ENCODE measurements at places on chromosomes 7 and 10. TPM values are rescaled to one million over a fixed set of nuclear protein-coding genes. Genes with fewer than 3 reads are reported as not detected.

The PSD gene
- total RNA-seq, result 9.7 TPM

The IFIT1B gene
- total RNA-seq, result not detected

The CALHM3 gene
- total RNA-seq, result 0.49 TPM

DNA sequence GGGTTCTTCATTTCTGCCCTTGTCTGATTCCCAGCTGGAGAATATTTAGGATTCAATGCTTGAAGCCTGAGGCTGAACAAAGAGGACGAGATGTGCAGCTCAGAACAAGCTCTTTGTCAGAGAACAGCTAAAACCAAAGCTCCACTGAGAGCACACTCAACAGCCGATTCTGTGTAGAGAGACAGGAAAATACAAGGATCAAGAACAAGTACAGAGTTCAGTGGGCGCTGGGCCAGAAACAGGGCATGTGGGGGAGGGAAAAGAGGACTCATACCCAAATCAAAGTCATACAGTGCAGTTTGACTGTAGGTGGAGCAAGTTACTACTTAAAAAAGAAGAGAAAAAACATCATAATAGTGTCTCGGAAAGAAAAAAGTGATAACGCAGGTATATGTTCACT lies at the start of gene AGMO:
Gene AGMO, minus strand, starts transcription at position 181 of the 400 bp plus-strand sequence.
- no peaks in the 10 kb centered on the region for H3K4me1 ChIP-seq
- H3K4me3 ChIP-seq, result no peak within 1 kb of the TSS
- no peaks in the 10 kb centered on the region for H3K36me3 ChIP-seq
- no peaks in the 10 kb centered on the region for H3K27me3 ChIP-seq
- no peak for DNase-seq

- H3K4me3 ChIP-seq, result no peak overlapping the region
- no peaks in the 10 kb centered on the region for H3K36me3 ChIP-seq
- no peak for DNase-seq
- no peaks in the 10 kb centered on the region for H3K27me3 ChIP-seq
- no peaks in the 10 kb centered on the region for H3K4me1 ChIP-seq
These were observed 127.6 kb downstream of the OAT start for GRCh38 chr10:124291001-124291701.

GRCh38 chr10:20614911-20615310 lies 282.2 kb downstream of the NEBL start:
- H3K36me3 ChIP-seq, result no peaks in the 10 kb centered on the region
- DNase-seq, result no peak
- no peak overlapping the region for H3K27ac ChIP-seq
- no peaks in the 10 kb centered on the region for H3K27me3 ChIP-seq
- H3K4me3 ChIP-seq, result no peak overlapping the region
- no peaks in the 10 kb centered on the region for H3K4me1 ChIP-seq

GRCh38 chr10:96082153-96082552 lies 38.8 kb downstream of the CCNJ start:
- H3K27me3 ChIP-seq, result no peaks in the 10 kb centered on the region
- no peaks in the 10 kb centered on the region for H3K36me3 ChIP-seq
- no peak overlapping the region for H3K27ac ChIP-seq
- no peak overlapping the region for H3K4me3 ChIP-seq
- no peaks in the 10 kb centered on the region for H3K4me1 ChIP-seq

Measured in HCT116 (cell line).